Renal pelvis (tissue), 12 donors: ENCODE measurements at places on chromosomes 5 and 9.

- no peak for DNase-seq
Measured at GRCh38 chr9:111957856-111958631, 61.4 kb downstream of the UGCG start.

- no peak for DNase-seq
Measured at GRCh38 chr9:9924376-9924775, 688.4 kb downstream of the PTPRD start.

- DNase-seq = no peak
Measured at GRCh38 chr5:14452685-14453454, 128.7 kb upstream of the OTULINL start.

DNA sequence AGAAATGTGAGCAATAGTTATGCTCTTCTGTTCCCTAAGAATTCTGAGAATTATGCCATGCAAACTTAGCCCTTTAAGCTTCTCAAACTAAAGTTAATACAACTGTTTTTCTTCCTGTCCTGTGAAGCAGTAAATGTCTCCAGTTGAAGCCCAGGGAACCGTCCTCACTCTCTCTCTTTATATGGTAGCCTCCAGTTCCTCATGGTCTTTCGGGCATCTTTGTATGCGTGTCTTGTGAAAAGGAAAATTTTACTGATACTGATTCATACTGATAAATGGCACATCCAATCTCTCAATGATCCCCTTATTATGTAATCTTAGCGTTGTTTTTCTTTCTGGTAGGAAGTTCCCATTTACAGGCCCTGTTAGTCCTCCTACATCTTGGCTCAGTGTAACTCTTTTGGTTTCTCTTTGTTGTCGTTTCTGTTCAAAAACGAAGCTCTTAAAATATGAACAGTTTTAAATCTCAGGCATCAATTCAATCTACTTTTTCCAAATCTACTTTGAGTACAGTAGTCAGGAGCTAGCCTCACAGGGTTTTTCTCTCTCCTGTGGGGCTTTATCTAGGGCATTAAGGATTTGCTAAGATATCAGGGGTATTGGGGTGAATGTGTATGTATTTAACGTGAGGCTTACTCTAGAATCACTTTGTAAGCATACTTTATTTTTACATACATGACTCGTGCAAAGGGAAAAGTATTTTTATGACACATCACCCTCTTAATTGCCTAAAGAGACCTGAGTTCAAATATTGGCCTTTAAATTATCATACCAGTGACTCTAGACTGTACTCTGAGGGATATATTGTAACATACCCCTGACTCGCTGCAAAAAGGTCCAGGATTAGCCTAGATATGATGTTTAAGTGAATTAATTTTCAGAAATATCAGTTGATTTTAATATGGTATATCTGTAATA, 258.0 kb downstream of the NR3C1 start:
- DNase-seq = no peak

GRCh38 chr5:105751908-105752307, 1918.8 kb downstream of the EFNA5 start:
- DNase-seq = no peak

- no peak for DNase-seq
Measured at GRCh38 chr5:106574820-106575219, 1095.9 kb downstream of the EFNA5 start.

DNA sequence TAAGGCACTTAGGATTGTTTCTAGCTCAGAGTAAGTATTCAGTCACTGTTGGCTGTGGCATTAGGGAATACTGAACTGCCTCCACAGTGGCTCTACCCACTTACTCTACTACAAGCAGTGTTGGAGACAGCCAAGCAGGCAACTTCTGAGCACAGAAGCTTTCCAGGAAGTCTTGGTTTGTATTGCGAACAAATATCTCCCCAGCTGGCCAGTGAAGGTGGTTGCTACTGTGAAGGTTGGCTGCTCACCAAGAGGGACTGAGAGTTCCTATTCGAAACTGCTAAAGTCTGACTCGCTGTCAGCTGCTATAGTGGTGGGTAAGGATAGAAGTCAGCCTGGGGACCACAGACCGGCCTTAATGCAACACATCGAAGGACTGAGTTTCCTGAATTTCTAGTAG, 319.1 kb downstream of the KIF4B start:
- no peak for DNase-seq

DNA sequence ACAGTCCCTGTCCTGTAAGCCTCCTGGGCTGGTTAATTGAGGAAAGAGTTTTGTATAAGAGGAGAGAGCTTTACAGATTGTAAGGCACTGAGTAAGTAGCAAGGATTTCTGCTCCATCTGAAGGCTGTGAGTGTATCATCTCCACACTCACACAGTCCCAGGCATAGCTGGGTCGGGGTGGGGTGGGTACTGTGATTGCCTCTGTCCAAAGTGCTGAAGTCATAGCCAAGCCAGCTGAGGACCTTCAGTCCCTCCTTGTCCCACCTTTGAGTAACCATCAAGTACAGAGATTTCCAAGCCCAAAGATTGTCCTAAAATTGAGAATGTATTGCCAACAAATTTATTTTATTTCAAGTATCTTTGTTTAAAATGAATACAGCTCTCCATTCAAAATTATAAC, 5.5 kb upstream of the DNAJB5 start:
- peak; percentile 78 for DNase-seq

DNA sequence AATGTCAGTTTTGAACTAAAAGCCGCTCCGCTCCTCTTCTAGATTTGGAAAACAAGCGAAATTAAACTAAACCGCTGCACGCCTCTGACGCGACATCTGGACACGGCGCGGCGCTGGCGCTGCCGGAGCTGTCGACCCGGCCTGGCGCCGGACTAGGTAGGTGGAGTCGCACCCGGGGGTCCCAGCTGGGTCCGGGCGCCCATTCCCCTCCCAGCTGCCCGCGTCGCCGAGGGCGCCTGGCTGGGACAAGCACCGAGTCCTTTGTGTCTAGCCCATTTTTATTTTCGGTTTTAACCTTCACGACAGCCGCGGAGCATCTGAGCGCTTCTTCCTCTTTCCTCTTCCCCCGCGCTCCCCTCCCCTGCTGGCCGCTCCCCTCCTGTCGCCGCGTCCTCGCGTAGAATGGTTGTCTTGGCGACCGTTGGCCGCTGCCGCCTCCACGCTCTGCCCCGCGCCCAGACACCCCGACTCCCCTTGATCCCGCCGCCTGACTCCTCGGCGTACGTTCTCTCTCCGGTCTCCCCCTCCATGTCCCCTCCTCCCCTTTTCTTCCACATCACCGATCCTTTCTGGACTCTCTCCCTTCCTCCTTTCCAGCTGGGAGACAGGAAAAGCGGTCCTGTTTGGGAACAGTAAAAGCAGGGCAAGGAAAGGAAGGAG, 545 bp downstream of the CDKN2B-AS1 start:
- DNase-seq = no peak

DNA sequence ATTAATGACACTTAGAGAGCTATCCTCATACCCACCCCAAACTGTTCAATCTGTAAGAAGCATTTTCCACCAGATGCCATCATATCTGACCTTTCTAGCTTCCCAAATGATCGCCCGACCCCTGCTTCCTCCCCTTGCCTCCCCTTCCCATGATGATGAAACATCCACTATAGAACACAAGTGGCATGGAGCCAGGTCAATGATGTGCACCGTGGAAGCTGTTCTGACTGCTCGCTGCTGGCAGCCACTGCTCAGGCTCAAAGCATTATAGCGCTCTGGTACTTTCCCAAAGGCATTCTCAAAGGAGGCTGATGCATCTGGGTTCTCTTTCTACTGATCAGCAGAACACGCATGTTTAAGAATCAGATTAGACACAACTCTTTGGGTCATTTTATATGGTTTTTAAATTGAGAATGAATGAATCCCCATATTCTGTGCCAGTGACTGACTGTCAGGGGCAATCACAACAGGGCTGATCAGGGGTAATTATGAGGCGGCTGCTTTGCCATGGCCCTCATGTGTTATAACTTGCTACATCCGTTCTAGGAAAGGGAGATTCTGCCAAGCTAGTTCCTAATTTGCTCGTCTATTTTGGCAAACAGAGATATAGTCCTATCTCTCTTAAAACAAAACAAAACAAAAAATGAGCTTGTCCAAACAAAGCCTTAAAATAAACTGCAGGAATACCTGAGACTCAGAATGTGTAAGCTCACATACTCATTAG, 343.7 kb downstream of the ENC1 start:
- no peak for DNase-seq

- no peak for DNase-seq
Measured at GRCh38 chr9:127093319-127094020, 29.0 kb downstream of the ANGPTL2 start.

DNA sequence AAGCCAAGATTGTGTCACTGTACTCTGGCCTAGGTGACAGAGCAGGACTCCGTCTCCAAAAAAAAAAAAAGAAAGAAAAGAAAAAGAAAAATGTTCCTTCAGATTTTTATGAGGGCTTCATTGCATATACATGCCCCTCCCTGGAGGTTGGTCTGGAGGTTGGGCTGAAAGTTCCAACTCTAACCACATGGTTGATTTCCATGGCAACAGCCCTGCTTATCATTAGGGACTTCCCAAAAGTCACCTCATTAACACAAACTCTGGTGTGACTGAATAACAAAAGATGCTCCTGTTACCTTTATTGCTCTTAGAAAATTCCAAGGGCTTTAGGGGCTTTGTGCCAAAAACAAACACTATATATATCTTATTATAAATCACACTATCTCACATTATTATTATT, 113.8 kb downstream of the TMC1 start:
- no peak for DNase-seq

- DNase-seq = no peak
Measured at GRCh38 chr9:106588626-106589025, 274.3 kb upstream of the ZNF462 start.

DNA sequence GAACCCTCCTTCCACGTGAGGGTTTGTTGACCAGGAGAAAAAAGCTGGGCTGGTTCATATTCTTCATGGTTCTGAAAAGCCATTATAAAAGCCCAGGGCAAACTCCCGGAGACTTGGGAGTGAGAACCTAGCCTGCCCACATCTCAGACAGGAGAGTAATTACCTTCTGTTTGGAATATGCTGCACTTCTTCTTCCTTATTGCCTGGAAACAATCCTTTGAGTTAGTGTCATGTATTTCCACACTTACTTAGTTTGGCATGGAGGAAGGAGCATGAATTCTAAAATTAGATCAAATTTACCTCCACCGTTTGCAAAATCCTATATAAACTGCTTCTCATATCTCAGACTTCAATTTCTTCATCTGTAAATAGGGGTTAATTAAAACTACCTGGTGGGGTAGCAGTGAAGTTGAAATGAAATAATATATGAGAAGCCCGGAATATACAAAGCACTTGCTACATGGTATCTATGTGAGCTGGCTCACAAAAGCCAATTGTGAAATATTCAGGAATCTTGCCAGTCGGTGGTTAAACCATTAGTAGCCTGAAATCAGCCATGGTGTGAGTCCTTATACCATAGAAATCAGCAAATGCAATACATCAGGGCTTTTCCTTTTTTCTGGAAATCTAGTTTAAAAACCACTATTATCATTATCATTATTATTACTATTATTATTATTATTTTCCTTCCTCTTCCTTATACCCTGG, 140.0 kb upstream of the RAD23B start:
- no peak for DNase-seq

GRCh38 chr9:89621676-89622075, 16.9 kb downstream of the GADD45G start:
- DNase-seq = no peak

DNA sequence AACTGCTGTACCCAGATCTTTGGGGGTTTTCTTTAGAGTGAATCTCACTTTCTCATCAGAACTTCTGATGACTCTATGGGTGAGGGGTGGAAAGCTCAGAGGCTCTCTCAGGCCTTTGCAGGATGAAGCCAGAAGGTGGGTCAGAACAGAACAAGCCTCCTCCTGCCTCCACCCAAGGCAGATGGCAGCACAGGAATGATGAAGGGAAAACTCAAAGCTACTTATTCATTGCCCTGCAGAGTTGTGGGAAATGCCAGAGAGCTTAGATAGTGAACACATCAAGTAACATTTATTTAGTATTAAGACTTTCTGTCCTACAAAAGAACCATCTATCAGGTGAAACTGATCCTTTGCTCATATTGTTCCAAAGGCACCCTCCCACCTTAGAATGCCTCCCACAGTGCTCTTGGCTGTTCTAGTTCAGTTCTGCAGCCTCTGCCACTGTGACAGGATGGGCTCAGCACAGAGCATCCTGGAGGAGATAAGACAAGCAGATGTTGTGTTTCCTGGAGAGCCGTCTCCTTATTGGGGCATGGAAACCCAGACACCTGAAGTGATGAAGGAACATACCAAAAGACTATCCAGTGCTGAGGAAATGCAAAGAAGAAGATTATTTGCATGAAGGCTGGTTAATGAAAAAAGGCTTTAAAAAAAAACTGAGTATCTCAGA, 146.6 kb downstream of the ADAMTS12 start:
- DNase-seq = no peak
